ENCODE measurements at places on chromosomes 12 and 14.

DNA sequence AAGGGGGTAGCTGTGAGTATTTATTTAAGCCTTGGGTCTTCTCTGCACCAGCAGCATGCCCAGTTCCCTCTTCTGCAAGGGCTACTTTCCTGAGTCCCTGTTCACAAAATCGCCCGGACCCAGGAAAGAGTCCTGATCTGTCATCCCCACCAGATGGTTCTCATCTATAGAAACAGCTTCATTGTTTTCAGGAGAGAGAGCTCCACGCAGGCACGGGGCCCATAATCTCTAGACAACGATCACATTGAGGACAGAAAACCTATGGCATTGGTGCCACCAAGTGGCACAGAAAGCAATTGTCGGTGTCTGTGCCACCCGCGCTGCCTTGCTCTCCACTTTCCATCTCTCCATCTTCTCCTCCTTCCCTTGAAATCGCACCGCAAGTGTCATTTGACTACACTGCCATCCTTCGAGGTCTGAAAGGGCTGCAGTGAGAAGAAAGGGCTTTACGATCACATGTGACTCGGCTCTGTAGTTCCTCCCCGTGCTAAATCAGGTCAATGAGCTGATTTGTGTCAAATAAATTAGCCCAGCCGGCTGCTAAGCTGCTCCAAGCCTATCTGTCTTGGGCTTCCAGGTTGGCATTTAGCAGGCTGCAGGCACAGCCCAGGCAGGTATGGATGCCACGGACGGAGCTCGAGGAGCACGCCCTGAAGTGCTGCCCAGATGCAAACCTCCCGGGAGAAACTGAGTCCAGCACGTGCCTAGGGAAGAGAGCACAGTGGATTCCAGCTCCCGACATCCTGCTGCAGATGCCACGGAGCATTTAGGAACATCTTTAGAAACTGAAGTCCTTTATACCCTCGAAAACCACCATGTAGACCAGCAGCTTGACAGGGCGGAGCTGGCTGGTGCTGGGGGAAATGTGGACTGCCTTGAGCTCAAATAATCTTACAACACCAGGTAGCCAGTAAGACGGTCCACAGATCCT, 28.8 kb downstream of the SPRING1 start:
- no peak for DNase-seq

DNA sequence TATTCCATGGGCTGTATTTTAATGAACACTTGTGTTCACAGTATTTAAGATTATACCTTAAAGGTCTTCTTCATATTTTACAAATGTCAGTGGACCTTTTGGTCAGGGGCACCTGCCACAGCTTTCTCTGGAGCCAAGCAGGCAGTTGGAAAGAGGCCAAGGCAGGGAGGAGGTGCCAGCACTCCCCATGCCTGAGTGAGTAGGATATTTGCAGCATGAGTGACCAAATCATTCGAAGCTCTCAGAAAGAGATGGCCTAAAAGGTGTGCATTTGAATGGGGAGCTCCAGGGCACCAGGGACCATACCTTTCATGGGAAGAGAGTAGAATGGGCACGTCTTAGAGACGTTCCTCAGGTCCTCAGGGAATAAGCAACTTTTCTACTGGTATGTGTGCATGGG, 121.6 kb downstream of the GPR135 start:
- DNase-seq = no peak

- no peak for DNase-seq
Observed at GRCh38 chr14:87799400-87799799, 193.6 kb downstream of the GALC start.

DNA sequence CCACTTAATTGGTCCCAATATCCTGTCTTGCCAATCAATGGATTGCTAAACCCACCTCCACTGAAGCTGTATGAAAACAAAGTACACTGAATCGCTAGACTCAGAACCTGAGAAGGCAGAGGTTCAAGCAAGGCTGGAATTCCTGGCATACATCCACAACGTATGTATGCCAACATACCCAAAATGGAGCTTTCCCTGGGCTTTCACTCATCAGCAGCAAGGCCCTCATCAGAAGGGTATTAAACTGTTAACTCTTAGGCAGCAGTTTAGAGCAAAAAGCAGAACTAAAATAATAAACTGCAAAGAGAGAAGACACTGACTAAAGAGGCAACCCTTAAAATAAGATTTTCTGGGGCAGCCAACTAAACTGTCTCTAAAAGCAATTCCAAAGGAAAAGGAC, 13.6 kb downstream of the MED13L start:
- DNase-seq = no peak

DNA sequence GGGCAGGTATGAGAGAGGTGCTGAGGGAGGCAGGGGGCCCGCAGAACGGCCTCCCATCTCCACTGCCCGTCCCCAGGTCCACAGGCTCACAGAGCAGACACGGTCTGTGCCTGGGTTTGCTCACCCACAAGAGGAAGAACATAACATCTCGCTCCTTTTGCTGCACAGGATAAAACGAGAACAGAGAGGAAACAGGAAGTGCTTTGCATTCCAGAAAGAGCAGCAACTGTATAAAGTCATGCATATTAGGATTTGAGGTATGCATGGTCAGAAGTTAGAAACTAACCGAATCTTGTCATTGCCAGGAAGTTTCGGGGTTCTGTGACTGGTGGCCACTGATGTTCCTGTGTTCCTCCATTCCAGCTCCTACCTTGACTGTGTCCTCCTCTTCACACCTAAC, 25.0 kb downstream of the NTF3 start:
- DNase-seq = no peak

DNA sequence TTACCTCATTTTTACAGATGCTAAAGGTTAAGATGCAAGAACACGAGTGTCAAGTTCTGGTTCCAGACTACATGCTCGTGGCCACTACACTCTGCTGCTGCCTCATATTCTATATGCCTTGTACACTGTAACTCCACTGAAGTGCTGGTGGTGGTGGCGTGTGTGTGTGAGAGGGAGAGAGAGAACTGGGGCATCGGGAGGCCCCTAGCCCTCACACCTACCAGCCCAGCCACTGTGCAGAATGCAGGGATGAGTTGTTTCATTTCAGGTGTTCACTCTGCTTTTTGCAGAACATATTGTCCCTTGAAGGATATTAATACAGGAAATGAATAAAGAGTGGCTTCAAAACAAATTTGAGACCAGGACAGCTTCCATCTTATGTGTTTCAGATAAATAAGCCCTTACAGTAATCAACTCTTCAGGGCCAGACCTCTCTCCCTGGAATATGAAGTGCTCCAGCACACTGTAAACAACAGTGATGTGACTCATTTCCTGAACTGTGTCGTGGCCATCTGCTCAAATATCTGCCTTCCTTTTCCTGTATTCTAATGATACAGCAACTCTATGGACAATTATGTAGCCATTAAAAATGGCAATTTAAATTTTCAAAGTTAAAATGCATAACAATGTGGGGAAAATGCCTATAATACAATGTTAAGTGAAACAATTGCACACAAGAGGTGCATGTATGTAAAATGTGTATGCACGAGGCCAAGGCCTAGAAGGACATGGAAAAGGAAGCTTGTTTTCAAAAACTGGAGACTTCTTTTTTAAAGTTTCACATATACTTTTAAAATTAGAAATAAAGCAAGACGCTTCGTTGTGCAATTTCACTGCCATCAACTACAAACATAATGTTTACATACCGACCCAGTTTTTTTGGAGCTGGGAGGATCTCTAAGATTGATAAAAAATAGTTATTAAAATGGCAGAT, 215.4 kb downstream of the PELI2 start:
- no peak for DNase-seq

GRCh38 chr14:81831128-81831820, 297.6 kb upstream of the SEL1L start:
- no peak for DNase-seq

DNA sequence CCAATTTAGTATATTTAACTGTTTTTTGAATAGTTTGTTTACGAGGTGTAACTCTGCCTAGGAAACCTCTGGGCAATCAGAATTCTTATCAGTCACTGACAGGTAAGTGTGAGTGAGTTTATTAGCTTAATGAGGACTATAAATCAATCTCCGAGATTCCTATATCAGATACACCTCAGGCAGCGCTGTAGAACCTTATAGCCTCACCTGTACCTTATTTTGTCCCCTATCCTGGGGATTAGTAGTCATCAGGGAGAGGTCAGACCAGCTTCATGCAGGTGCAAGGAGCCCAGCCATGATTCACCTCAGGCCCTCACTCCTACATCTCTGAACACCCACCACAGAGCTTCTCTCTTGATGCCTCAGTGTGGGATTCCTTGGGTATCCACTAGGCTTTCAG, 256.0 kb downstream of the KTN1 start:
- DNase-seq = no peak

DNA sequence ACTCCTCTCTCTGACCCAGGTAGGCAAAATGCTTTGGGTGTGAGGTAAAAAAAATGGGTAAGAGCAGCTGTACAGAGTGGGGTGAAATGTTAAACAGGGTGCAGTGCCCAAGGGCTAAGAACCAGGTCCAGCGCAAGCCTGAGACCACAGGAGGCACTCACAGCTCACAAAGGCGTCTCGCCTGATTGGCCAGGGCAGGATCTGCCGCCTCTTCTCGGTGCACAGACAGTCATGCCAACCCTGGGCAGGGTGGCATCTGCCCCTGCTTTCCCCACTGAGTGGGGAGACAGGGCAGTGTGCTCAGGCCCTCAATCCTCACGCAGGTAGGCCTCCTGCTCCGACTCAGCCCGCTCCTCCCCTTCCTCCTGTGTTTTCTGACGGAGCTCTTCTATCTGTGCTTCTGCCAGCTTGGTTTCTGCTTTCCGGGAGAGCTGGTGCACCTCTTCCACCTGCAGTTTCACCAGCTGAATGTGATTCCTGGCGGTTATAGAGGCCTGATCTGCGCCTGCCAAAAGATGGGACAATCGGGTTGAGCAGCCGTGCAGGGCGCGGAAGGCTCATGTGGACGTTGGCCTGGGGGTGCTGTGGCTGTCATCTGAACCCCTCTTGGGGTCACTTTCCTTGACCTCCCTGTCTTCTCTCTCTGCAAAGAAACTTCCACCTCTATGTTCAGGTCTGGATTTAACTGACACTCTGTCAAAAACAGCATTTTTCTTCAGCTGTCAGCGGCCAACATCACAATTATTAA, 4.7 kb downstream of the B3GNT4 start:
- DNase-seq = no peak

- no peak for DNase-seq
Observed at GRCh38 chr12:93786656-93787397, 109.7 kb downstream of the CRADD start.

DNA sequence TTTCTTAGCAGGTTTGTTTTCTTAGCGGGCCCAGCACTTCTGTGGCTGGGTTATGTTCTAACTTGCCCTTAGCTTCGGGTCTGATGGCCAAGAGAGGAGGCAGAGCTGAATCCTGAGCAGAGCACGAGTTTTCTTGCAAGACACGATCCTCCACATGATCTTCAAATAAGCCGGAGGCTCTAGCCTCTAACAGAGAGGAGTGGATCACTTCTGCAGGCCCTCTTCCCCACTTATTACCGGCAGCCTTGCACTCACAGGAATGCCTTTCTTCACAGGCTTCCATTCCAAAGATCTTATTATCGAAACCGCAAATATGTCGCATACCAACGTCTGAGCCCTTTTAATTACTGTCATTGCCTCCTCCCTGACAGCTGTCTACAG, 79.5 kb downstream of the SINHCAF start:
- DNase-seq = no peak

- DNase-seq = peak; percentile 49
Observed at GRCh38 chr12:57216014-57216911, at the start of gene NXPH4. TSS of gene NXPH4 (plus strand) at chr12:57216794. CDS start at chr12:57216970, 176 bp downstream.

GRCh38 chr14:61467296-61467695, 145.9 kb downstream of the PRKCH start:
- no peak for DNase-seq

- DNase-seq = no peak
Observed at GRCh38 chr12:13940335-13940865, 41.0 kb downstream of the GRIN2B start.

GRCh38 chr12:127162902-127163301, 1104.1 kb upstream of the TMEM132C start:
- DNase-seq = peak; percentile 36

GRCh38 chr12:52232203-52232673, 805 bp upstream of the KRT7 start:
- no peak for DNase-seq

GRCh38 chr14:42307239-42307825, 700.7 kb downstream of the LRFN5 start:
- no peak for DNase-seq

GRCh38 chr12:116863275-116863767, 17.9 kb downstream of the HRK start:
- DNase-seq = no peak

DNA sequence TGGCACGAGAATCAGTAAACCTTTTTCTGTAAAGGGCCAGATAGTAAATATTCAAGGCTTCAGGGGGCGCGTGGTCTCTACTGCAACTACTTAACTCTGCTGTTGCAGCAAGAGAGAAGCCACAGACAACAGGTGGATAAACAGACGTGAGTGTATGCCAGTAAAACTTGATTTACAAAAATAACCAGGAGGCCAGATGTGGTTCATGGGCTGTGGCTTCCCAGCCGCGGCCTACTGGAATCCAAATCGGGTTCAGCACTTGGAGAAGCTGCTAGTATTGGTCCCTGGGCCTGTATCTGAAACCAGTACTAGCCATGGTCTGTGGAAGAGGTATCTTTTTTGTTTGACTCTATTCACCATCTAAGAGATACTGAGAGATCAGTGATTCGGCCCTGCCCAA, 13.3 kb downstream of the PPP2R5C start:
- DNase-seq = no peak

DNA sequence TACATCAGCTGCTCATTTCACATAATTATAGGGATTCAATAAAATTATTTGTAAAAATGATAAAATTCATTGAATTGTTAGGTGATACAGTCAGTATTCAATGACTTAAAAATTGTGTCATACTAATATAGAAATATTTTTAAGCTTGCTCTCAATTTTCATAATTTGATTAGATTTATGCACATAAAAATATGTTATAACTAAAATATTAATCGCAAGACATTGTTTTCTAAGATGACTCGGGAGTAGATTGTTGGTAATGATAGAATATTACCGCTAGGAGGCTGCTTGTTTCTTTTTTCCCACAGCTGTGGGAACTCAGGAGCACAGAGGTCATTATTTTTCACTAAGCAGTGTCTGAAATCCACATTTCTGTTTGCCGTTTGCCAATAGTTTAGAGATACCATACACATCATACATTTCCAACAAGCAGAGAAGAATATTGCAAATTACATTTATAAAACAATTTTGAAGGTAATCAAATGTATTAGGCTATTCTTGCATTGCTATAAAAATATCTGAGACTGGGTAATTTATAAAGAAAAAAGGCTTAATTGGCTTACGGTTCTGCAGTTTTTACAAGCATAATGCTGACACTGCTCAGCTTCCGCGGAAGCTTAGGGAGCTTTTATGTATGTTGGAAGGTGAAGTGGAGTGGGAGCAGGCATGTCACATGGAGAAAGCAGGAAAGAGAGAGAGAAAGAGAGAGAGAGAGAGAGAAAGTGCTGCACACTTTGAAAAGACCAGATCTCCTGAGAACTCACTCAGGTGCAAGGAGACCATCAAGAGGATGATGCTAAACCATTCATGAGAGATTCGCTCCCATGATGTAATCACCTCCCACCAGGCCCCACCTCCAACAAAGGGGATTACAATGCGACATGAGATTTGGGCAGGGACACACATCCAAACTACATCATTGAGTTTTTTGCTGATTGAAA, 9.2 kb downstream of the CD69 start:
- peak; percentile 29 for DNase-seq

Data from T-helper 22 cell (primary cell).